PC-3 (cell line): ENCODE measurements at places on chromosomes 13 and 19. TPM values are rescaled to one million over a fixed set of nuclear protein-coding genes. Genes with fewer than 3 reads are reported as not detected.
A peak's percentile ranks its signal among the peaks of the same experiment; 100 is the strongest.

DNA sequence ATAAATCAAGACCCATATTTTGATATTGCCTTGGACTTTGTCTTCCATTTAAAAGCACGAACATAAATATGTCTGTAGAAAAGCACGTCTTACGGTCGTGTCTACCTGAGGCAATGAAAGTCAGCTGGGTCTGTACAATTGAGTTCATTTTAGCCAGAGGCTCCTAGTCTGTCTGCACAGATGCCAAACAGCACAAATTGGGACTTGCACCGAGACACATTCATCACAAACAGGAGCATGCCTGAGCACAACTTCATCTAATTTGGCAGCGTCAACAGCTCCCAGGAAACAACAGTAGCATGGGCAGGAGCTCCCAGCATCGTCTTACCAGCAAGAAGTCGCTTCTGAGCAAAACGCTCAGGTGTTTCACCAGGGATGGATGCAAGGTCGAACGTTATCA is 687.0 kb downstream of the EFNB2 start:
- no peak overlapping the region for H3K27ac ChIP-seq
- H3K36me3 ChIP-seq = no peaks in the 10 kb centered on the region
- DNase-seq = no peak
- H3K4me3 ChIP-seq = no peak overlapping the region

GRCh38 chr13:34869696-34870095 is 72.4 kb upstream of the NBEA start:
- no peak for DNase-seq
- no peaks in the 10 kb centered on the region for H3K27me3 ChIP-seq
- no peak overlapping the region for H3K4me3 ChIP-seq
- H3K36me3 ChIP-seq = no peaks in the 10 kb centered on the region
- no peak overlapping the region for H3K27ac ChIP-seq
- H3K4me1 ChIP-seq = peaks cover 11% of the 10 kb centered on the region

GRCh38 chr13:106274551-106275203 is 260.8 kb downstream of the EFNB2 start:
- H3K4me3 ChIP-seq = no peak overlapping the region
- peak; percentile 31 for DNase-seq
- no peaks in the 10 kb centered on the region for H3K36me3 ChIP-seq

DNA sequence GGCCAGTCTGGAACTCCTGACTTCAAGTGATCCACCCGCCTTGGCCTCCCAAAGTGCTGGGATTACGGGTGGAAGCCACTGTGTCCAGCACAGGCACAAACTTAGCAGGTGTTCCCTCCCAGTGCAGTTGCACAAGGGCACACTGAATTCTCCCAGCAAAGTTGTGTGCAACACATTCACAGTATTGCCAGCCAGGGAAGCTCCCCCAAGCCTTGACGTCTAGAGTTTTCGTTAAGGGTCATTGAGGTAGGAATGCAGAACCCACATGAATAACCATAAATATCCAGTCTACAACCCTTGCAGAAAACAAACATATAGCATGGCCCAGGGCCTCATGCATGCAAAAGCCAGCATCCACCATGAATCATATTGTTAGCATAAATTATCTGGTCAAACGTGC is 3.3 kb upstream of the AURKC start:
- H3K4me3 ChIP-seq = no peak overlapping the region
- H3K27ac ChIP-seq = no peak overlapping the region
- no peak for DNase-seq

- no peaks in the 10 kb centered on the region for H3K36me3 ChIP-seq
- no peak overlapping the region for H3K4me3 ChIP-seq
- H3K27me3 ChIP-seq = no peaks in the 10 kb centered on the region
- DNase-seq = no peak
- peak overlapping the region; percentile 89 for H3K27ac ChIP-seq
Observed at GRCh38 chr19:5165697-5166019, 175.0 kb downstream of the PTPRS start.

KCTD12 gene
- 7.0 and 7.8 TPM in 2 replicates for total RNA-seq

PRR20E gene
- not detected in 2 replicates for total RNA-seq

PPAN gene
- 183 and 214 TPM in 2 replicates for total RNA-seq

ZNF28 gene
- total RNA-seq = 12.7 and 29.7 TPM in 2 replicates
